Caco-2 (cell line): ENCODE measurements at places on chromosomes 6 and 20. TPM values are rescaled to one million over a fixed set of nuclear protein-coding genes. Genes with fewer than 3 reads are reported as not detected.
A peak's percentile ranks its signal among the peaks of the same experiment; 100 is the strongest.

C6orf132 gene
- 56.2 and 61.2 TPM in 2 replicates for total RNA-seq

OR12D3 gene
- not detected in 2 replicates for total RNA-seq

IRF4 gene
- total RNA-seq: not detected in 2 replicates

PRSS35 gene
- 72.0 and 85.0 TPM in 2 replicates for total RNA-seq

ZNF184 gene
- total RNA-seq: 3.9 and 4.4 TPM in 2 replicates

- DNase-seq: no peak
Observed at GRCh38 chr6:33914645-33915044, 110.8 kb upstream of the MLN start.

DNA sequence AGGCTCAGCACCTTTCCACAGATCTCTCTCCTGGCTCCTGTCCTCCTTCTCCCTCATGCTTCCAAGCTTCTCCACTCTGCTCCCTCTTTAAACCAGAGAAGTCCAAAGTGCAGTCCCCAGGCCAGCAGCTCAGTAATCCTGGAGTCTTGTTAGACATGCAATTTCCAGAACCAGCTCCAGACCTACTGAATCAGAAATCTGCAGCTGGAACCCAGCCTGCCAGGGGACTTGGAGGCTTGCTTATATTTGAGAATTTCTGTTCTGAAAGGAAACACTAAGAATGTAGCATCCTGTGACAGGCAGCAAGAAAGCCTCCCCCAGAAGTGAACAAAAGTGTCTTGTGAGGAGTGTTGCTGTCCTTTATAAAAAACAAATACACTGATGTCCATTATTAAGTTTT is 438.1 kb downstream of the BCKDHB start:
- DNase-seq: no peak

DNA sequence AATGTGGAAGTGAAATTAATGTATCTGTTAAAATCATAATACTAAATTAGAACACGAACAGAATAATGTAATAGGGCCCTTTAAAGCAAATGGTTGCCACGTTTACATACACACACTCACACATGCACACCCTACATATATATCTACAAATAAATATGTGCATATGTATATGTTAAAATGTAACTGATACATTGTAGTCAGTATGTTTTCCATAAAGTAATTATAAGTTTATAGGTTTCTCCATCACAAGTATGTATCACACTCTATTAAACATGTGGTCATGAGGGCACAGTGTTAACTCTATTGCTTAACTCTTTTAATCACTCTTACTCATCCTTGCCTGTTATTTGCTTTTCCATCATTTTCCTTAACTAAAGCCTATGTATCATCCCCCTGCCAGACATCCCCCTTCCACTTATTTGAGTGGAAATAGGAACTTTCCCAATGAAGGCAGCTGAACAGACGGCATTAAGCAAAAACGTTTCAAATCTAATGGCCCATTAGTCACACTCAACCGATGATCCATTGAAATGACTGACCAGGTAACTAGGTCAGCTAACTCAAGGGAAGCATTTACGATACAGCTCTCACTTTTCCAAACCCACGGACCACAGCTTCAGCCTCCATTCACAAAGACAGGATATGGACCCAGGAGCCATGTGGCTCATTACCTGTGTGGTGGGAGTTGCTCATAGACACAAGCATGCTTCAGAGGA is 89.3 kb downstream of the HAO1 start:
- DNase-seq: no peak

GRCh38 chr6:168264593-168265335 is 54.8 kb downstream of the DACT2 start:
- peak; percentile 83 for DNase-seq

- DNase-seq: no peak
Observed at GRCh38 chr20:20217621-20218020, 150.3 kb upstream of the INSM1 start.
